ENCODE measurements at places on chromosomes 7 and 10.
A peak's percentile ranks its signal among the peaks of the same experiment; 100 is the strongest.

- no peak for DNase-seq
Observed at GRCh38 chr10:109914966-109915365, 8.3 kb downstream of the XPNPEP1 start.

DNA sequence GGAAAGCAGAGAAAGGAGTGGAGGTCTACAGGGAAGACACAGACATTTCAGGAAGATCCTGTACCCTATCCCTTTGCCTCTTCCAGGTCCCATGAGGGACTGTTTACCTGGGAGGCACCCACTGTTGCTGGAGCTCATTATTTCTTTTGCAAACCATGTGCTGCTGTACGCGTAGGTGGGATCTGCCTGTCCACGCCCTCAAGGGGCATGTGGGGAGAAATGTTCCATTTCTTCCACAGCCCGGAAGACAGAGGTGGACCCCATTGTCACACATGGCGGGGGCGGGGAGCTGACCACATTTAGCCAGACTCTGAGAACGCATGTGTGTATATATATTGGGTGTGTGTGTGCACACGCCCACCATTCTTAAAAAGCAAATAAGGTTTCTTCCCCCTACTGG lies 2.0 kb downstream of the PLXNA4 start:
- no peak for DNase-seq

DNA sequence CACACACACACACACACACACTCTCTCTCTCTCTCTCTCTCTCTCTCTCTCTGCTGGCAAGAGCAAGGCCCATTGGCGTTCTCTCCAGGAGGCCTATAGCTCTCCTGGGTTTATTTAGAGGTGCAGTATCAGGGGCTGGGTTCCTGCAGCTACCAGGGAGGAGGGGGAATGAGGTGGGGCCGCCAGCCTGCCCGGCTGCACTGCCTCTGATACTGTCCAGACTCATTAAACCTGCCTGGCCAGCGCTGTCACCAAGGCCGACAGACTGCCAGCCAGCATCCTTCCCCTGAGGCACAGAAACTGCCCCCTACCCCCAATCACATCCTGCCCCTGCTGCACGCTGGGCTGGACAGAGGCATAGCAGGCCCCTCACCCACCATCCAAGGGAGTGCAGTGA lies 4.3 kb downstream of the PRRT4 start:
- no peak for DNase-seq

DNA sequence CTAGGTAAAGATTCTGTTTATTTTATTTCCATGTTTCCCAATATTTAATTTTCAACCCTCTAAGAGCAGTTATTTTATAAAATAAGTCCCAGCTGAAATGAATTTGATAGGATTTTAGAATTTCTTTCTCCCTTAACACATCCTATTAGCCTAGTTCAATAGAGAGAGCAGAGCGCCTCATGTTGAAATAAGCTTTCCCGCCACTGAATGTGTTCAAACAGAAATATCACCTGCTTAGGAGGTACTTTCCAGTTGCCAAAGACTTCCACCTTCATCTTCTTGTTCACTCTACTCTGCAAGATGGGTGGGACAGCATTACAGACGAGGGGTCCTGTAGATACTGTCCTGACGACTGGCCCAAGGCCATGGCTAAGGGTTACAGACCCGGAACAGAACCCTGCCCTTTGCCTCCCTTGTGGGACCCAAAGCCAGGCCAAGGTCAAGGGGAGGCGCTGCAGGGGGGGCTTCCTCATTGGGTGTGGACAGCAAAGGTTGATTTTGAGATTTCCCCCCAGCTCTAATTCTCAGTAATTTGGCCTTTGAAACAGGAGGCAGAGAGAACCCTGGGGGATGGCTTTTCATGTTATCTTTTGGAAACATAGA lies 62.0 kb downstream of the PARP12 start:
- no peak for DNase-seq

- no peak for DNase-seq
Observed at GRCh38 chr10:123606006-123606405, 60.1 kb upstream of the GPR26 start.

- no peak for DNase-seq
Observed at GRCh38 chr10:129552119-129552518, 85.1 kb downstream of the MGMT start.

DNA sequence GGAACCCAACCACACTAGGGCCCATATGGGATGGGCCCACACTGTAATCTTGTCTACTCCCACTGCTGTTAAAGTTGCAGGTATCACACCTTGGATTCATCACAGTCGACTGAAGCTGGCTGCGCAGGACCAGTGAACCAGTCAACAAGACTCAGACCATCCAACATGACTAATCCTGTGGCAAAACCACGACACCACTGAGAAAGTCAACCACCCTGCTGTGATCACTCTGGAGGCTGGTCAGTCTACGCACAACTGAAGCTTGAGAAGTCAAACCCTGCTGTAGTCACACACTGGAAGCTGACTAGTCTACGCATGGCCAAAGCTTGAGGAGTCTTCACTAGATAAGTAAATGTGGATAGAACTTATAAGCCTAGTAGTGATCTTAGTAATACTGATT lies 9.6 kb upstream of the CYREN start:
- DNase-seq: no peak

DNA sequence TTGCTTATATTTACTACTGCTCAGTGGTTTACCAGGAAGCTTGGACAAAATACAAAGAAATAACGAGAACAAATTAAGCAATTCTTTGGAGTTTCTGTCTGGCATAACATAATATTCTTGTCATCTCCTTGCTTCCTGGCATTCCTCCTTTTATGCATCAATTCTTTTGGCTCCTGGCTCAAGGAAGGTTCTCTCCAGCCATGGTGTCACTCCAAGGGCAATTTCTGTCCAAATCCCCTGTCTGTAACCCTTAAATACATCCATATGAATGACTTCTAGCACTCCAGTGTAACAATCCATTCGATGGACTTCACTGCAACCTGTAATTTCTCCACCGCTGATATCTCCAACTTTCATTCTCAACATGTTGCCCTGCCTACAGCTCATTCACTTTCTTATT lies 617.7 kb upstream of the ANKRD30A start:
- DNase-seq: no peak

- peak; percentile 26 for DNase-seq
Observed at GRCh38 chr10:26112532-26112931, 104.0 kb upstream of the GAD2 start.

DNA sequence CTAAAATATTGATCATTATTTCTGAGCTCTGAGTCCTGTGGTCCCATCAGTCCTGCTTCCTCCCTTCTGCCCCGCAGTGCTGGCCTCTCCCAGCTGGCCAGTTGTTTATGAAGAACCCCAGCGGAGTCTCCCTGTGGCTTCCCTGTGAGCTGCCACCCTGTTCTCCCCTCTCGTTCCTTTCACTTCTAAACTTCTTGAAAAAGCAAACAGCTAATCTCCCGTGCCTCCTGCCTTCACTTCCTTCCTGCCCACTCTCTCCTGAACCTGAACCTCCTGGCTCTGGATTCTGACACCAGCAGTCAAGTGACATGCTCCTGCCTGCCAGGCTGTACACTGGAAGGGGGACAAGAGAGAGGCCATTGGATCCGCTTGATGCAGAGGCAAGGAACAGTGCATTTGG lies 63.7 kb upstream of the ZPBP start:
- DNase-seq: no peak

- DNase-seq: peak; percentile 79
Observed at GRCh38 chr10:70758757-70759514, 26.2 kb downstream of the TBATA start.

DNA sequence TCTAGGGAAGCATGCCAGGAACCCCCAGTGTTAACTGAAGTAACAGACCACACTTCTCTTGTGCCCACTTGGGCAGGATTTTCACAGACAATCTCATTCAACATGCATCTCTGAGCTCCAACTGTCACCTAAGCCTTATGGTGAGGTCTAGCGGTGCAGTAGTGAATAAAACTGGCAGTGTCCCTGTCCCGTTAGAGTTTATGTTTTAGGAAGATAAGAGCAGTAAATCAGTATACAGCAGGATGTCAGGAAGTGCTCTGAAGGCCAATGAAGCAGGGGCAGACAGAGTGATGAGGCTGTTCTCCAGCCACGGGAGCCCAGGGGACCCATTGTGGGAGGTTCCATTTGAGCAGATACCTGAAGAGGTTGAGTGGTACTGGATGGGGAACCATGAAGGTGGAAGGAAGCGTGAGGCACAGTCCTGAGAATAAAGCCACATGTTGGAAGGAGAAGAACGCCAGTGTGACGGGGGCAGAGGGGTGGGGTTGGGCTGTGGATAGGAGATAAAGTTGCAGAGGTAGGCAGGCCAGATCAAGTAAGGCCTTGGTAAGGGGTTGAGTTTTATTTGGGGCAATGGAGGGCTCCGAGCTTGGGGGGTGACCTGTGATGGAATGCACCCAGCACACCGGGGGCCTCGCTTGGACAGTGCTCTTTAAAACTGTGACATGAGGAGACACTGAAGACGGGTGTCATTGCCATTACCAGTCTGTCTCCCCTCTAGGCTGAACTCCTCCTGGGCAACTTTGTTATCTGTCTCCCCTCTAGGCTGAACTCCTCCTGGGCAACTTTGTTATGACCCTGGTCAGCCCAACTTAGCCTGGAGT lies 6.6 kb downstream of the GDF10 start:
- no peak for DNase-seq

DNA sequence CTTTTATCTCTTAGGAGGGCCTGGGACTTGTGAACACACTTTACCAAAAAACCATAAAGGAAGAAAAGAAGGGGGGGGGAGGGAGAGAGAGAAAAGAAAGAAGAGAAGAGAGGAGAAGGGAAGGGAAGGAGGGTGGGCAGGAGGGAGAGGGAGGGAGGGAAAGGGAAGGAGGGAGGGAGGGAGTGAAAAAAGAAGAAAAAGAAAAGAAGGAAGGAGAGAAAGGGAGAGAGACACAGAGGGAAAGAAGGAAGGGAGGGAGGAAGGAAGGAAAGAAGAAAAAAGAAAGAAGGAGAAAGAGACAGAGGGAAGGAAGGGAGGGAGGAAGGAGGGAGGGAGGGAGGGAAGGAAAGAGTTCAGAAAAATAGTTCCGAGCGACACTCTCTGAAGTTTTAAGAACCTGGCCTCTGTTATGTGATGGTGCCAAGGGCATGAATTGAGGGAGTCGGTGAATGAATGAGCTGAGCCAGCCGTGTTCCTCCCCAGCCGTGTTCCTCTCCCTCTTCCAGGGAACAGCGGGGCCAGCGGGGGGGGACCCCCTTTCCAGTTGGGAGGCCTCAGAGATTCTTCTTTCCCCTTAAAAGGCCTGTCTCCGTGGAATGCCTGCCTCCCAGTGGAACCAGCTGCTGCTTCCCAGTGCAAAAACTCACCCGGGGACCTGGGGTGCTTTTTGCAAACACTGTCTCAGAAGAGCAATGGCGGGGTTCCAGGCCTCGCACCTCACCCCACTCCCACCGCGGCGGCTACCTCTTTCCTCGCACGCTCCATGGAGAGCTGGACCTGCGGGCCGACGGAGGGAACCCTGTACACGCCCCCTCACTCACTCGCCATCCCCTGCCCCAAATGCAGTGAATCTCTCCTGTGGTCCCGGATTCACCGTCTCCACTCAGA lies 84.1 kb downstream of the FOXL3 start:
- no peak for DNase-seq

GRCh38 chr7:90213521-90213920 lies 2.0 kb downstream of the STEAP2 start:
- DNase-seq: no peak

DNA sequence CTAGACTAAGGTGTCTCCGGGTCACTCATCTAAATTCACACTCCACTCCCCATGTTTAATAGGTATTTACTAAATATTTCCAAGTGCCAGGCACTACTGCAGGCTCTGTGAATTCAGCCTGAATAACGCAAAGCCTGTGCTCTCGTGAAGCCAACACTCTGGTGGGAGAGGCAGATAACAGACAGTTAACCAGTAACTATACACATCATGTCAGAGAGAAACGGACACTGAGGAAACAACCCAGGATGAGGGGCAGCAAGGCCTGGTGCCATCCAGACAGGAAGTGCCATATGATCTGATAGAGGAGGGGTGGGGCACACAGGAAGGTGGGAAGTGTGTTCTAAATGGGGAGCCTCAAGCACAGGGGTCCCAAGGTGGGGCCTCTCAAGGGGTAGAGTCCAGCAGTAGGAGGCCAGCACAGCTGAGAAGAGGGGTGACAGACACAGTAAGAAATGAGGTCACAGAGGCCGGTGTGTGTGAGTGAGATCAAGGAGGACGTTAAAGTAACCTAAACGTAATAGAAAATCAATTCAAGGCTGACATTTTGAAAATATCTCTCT lies 85.3 kb downstream of the LARP4B start:
- no peak for DNase-seq

- no peak for DNase-seq
Observed at GRCh38 chr7:105296491-105296890, 92.2 kb downstream of the SRPK2 start.

DNA sequence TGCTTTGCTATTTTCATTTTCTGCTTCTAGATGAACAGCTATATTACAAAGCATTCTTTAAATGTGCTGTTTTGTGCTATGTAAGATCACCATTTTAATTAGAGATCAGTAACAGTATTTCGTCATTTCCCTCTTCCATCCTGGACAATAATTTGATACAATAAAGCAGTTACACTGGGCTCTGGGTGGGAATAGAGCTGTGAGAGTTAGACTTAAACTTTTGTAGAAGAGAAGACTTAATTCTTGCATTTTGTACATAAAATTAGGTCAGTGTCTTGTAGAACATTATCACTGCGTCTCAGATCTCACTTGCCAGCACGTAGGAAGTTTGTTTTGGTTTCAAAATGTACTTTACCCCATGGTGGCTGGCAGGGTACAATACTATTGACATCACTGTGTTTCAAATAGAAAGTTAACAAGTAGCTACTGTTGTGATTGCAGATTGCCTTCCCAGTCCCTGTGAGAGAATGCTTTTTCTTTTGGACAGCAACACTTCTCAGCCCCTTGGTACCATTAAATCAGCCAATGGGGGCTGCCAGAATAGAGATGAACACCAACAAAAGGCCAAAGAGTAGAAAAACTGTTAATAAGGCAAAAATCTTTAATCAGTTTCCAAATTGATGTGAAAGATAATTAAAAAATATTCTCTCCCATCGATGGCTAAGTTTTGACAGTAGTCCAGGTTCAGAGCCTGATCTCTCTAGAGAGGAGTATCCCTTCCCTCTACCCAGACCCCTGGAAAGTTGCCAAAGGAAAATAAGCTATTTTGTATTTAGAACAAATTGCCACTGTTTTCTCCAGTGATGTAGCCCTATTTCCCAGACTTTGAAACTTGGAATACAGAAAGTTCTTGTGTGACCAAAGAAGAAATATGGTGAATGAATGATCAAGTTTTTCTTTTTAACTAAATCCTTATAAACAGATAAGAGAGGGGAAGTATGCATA lies 35.1 kb downstream of the SMNDC1 start:
- DNase-seq: peak; percentile 88

DNA sequence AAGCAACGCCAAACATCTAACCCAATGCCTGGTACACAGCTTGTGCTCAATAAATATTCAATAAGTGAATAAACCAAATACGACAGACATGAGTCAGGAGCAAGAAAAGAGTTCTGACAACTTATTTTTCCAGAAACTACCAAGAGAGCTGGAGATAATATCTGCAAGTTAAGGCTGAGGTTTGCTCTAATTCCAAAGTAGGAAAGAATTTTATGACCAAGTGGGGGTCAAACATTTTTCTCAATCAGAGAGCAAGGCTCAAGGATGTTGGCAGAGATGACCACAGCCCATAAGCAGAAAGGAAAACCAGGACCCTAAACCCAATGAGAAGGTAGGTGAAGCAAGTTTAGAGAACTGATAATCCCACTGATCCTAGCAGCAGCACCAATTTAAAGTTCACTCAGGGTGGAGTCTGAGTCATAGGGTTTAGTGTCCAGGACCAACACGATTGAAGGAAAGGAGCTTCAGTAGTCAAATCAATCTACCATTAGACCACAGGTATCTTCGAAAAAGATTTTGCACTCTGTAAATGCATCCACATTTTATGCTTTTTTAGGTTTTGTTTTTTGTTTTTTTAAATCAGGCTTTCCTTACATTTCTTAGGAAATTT lies 49.3 kb upstream of the KCNIP2 start:
- DNase-seq: no peak

- DNase-seq: no peak
Observed at GRCh38 chr10:97911217-97911616, 61.6 kb downstream of the GOLGA7B start.
